ENCODE measurements at places on chromosomes 16 and 17.

GRCh38 chr16:1014771-1015495 lies 33.4 kb downstream of the SOX8 start:
- DNase-seq: no peak

- no peak for DNase-seq
Observed at GRCh38 chr17:32658470-32659418, 172.0 kb downstream of the CDK5R1 start.

DNA sequence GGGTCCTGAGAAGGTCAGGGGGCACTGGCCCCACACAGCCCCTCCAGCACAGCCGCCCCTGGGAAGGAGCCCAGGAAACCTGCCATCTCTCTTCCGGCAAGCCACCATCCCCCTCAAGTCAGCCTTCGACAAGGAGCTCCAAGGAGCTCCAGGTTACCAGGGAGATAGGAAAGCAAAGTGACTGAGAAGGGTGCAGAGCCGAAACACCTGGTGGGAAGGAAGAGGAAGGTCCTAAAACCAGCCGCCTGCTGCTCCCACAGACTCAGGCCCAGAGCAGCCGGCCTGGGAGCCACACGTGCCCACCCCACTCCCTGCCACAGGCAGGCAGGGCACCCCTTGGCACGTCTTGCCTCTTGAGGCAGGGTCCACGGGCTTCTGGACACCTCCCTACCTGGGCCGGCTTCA lies 80.7 kb downstream of the TIMM22 start:
- no peak for DNase-seq

GRCh38 chr16:48790151-48790550 lies 180.2 kb upstream of the N4BP1 start:
- no peak for DNase-seq

- DNase-seq: no peak
Observed at GRCh38 chr17:36504156-36504545, 17.7 kb downstream of the ZNHIT3 start.

GRCh38 chr17:70338946-70339354 lies 169.6 kb downstream of the KCNJ2 start:
- DNase-seq: no peak

DNA sequence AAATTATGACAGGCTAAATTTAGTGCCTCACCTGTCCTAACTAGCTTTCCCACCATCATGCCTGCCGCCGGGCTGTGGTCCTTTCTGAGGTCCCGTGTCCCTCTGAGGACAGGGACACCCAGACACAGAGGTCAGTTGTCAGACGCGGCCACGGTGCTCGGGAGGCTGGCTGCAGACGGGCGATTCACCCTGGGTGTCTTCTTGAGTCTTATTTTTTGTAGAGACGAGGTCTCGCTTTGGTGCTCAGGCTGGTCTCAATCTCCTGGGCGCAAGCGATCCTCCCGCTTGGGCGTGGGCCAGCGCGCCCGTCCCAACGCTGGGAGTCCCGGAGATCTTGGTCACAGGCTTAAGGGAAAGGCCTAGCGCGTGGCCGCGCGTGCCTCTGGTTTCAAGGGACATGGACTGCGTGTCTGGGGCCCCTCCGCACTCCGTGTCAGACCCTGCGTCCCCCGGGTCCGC lies 797 bp upstream of the RAB11FIP3 start:
- no peak for DNase-seq

- DNase-seq: no peak
Observed at GRCh38 chr16:47374629-47375028, 86.2 kb downstream of the ITFG1 start.

- DNase-seq: no peak
Observed at GRCh38 chr16:11610121-11610505, 23.4 kb upstream of the LITAF start.

DNA sequence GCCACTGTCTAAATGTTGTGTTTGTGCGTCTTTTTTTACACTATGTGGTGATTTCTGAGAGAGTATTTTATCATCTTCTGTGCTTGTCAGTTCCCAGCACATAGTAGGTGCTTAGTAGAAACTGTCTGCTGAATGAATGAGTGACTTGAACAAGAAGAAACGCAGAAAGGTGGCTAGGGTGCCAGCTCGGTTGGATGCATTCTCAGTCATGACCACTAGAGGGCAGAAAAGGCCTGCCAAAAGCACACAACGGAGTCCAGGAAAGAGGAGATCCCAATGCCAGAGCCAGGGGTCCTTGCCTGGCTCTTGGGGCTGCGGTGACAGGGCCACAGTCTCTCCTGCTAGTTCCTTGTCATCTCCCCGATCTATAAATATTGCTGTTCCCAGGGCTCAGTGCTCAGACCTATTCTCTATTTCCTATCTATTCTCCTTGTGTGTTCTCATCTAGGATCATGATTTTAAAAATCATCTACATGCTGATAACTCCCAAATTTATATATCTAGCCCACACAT lies 57.3 kb upstream of the CCL1 start:
- peak; percentile 65 for DNase-seq

DNA sequence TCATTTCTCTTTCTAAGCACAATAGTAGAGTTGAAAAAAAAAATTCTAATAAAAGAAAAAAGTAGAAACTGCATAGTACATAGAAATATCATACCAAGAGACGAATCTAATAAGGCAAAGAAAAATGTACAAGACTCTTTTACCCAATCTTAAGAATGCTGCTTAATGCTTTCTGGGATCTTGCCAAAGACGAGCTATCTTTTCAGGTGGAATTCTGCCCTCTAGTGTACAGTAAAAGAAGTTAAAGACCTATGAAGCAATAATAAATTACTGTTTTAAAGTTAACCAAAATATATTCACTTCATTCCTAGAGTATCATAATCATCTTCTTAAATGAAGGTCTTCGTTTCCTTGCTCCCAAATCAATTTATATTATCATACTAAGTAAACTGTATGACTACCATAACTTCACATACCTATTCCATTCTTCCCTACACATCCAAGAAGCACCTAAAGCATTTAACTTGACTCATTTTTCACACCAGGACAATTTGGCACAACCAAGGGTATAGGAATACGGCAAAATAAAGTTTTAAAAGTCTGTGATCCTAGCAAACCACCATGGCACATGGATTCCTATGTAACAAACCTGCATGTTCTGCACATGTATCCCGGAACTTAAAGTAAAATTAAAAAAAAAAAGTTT lies 47.7 kb downstream of the CFDP1 start:
- no peak for DNase-seq

- no peak for DNase-seq
Observed at GRCh38 chr17:42686520-42687128, 4.3 kb downstream of the CNTNAP1 start.

GRCh38 chr17:51722994-51723393 lies 435.5 kb downstream of the CA10 start:
- no peak for DNase-seq

All from CD4-positive, alpha-beta T cell treated with Interleukin-6 for 4 hours (primary cell).